ENCODE measurements at places on chromosomes 3 and 15.

DNA sequence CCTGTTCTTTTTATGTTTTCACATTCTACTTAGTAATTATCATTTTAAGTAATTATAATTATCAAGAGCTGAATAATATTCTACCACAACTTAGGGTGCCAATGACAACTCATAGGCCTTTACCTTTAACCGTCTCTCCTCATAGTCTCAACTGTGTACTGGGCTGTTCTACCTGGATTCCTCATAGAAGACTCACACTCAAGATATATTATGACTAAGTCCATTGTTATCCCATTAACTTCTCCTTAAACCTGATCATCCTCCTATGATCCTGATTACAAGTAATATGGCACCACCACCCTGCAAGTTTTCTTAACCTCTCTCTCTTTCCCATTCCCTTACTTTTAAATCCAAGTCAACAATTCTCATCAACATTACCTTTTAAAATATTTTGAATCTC, 285.9 kb upstream of the VEPH1 start:
- peak; percentile 81 for DNase-seq

DNA sequence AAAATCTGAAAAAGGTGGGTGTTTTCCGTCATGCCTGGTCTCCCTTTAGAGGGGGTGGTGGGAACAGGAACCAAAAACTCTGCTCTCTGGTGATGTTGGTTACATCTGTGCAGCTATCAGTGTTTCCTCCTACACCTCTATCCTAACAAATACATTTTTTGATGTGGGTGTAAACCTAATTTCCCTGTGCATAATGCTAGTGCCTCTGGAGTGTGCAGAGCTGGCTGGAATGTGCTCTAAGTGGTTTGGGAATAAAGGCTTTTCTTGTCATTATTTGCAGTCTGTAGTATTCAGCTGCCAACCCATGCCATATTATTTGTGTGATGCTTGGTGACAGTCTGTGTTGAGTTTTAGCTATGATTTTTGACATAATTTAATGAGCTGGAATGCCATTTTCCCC, 547.6 kb downstream of the NLGN1 start:
- no peak for DNase-seq

DNA sequence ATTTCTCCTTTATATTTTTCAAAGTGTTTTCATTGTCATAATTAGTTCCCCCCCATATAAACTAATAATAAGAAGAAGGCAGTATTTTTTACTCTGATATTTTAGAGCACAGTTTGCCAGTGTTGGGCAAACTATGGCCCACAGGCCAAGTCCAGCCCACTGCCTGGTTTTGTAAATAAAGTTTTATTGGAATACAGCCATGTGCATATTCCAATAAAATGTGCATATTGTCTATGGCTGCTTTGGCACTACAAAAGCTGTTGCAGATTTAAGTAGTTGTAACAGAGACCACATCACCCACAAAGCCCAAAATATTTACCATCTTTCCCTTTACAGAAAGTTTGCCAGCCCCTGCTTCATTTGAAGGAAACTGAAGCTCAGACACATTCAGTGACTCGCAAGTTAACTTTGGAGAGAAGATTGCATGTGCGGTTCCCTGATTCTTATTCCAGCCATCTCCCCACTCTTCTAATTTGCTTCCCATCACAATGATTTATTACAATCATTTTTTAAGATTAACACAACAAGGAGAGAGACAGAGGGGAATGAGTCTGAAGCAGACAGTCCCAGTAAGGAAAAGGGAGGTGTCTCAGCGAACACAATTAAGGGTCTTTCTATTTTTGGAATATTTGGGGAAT, 48.9 kb downstream of the RFTN1 start:
- no peak for DNase-seq

DNA sequence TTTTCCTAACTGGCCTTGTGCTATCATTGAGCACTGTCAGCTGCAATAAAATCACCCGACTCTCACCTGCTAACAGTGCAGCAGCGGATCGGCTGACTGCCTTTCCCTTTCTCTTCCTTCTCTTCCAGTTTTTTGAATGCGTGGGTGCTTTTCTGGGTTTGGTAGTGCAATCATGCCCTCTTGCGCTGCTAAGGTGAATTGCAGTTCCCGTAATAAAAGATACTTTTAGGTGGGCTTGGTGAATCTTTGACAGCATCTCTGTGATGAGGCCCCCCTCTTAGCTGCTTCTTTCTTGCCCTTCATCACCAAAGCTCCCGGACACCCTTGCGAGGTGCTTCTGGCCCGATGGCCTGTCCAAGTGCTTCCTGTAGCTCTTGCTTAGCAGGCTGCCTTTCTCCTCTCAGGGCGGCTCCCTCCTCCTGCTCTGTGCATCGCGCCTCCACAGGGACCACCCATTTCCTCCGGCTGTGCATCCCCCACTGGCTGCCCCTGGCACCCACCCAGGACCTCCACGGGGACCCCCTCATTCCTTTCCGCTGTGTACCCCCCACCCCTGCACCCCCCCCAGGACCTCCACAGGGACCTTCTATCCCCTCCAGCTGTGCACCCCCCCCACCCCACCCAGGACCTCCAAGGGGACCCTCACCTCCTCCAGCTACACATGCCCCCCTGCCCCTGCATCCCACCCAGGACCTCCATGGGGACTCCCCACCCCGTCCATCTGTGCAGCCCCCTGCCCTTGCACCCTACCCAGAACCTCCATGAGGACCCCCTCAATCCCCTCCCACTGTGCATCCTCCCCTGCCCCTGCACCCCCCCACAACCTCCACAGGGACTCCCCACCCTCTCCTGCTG, 50.8 kb upstream of the RPL32 start:
- peak; percentile 48 for DNase-seq

- DNase-seq: no peak
These were observed 42.5 kb downstream of the RAB7A start for GRCh38 chr3:128768471-128768870.

- DNase-seq: no peak
These were observed 55.4 kb downstream of the AGBL1 start for GRCh38 chr15:86135041-86135440.

GRCh38 chr3:16229681-16230080, 35.1 kb downstream of the DPH3 start:
- DNase-seq: no peak

DNA sequence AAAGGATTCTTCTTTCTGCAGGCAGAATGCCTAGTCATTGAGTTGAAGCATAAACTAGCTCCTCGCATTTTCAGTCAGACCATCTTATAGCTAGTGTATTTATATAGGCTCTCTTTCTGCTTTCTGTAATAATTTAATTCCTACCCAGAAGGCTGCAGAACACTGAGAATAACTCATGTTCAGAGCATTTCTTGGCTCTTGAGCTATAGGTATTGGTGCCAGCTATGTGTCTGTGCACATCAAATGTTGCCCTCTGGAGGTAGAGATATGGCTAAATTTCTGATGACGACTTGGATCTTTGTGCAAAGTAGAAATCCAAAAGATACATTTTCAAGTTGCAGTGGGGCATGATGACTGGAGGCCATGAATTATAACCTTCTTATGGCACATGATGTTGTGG, 336.2 kb upstream of the TPM1 start:
- no peak for DNase-seq

- peak; percentile 61 for DNase-seq
These were observed at the start of gene ABHD14A for GRCh38 chr3:51974963-51975851. Gene ABHD14A, plus strand, starts transcription at chr3:51975064. Its CDS starts 72 bp downstream, at chr3:51975136.

- no peak for DNase-seq
These were observed 104.5 kb downstream of the LSAMP start for GRCh38 chr3:116340680-116341216.

DNA sequence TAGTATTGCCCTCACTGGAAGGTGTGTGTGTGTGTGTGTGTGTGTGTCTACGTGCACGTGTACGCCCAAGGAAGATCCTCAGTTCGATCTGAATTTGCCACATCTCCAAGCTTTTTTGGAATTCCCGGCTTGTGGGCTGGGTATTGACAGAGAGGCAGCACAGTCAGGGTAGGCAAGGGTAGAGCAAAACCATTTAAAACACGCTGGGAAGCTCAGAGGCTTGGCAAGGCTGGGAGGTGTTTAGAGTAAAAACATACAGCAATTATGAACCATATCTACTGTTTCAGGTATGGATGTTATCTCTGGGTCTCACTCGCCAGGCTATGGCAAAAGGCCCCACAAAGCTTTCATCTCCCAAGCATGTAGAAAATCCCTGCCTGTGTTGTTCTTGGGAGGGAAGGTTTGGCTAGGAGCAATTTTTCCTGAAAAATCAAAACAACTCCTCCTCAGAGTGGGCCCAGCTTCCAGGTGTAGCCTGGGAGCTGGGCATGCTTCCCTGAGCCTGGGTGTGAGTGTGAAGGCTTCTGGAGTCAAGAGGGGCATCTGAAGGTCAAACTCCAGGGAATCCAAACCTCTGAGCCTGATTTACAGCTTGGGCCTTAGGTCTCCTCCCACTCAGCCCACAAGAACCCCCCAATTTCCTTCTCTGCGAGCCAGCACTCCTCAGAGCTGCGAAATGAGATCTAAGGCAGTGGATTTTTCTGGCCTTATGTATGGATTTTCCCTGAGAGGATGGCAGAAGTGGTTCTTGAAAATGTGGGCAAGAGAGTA, 244.8 kb upstream of the TPRG1 start:
- no peak for DNase-seq

DNA sequence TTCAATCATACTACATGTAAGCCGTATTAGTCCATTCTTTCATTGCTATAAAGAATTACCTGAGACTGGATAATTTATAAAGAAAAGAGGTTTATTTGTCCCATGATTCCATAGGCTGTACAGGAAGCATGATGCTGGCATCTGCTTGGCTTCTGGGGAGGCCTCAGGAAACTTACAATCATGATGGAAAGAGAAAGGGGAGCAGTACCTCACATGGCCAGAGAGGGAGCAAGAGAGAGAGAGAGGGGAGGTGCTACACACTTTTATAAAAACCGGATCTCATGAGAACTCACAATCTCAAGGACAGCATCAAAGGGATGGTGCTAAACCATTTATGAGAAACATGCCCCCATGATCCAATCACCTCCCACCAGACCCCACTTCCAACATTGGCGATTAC, 14.3 kb upstream of the CLASP2 start:
- DNase-seq: no peak

DNA sequence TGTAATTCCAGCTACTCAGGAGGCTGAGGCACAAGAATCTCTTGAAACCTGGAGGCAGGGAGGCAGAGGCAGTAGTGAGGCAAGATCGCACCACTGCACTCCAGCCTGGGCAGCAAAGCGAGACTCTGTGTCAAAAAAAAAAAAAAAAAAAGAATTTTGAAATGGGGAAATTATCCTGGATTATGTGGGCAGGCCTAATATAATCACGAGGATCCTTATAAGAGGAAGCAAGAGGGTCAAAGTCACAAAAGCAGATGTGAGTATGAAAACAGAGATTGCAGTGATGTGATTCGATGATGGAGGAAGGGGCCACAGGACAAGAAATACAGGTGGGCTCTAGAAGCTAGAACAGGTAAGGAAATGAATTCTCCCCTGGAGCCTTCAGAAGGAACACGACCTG, 159.6 kb downstream of the LEKR1 start:
- no peak for DNase-seq

- no peak for DNase-seq
These were observed 64.4 kb upstream of the ETV5 start for GRCh38 chr3:186173224-186173815.

- DNase-seq: no peak
These were observed 23.9 kb upstream of the SLC12A8 start for GRCh38 chr3:125236331-125236903.

DNA sequence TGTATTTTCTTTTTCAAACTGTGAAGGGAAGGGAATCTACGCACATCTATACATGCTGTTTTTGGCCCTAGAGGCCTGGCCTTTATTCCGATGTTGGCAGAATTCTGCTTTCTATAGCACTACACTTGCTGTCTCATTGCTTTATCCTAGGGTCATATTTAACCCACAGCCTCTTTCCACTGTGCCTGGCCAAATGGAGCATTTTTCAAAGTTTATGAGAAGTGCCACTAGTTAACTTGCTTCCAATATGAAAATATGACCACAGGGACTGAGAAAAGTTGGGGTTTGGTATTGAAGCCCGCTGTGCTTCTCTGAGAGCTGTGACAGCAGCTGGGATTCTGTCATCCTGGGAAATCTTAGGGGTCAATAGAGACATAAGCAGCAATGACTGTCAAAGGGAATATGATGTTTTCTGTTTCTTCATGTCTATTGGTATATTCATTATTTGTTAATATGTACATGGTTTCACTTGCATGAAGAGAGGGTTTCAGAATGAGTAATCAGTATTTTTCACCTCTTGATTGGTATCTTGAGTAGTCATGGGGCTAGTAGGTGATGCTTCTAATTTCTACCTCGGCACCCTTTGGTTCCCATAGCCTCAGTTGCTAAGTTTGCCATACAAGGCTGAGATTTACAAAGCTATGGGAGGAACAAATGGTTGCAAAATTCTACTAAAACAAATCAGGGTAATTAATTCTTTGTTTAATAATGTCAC, 275.8 kb upstream of the RBMS3 start:
- DNase-seq: no peak

DNA sequence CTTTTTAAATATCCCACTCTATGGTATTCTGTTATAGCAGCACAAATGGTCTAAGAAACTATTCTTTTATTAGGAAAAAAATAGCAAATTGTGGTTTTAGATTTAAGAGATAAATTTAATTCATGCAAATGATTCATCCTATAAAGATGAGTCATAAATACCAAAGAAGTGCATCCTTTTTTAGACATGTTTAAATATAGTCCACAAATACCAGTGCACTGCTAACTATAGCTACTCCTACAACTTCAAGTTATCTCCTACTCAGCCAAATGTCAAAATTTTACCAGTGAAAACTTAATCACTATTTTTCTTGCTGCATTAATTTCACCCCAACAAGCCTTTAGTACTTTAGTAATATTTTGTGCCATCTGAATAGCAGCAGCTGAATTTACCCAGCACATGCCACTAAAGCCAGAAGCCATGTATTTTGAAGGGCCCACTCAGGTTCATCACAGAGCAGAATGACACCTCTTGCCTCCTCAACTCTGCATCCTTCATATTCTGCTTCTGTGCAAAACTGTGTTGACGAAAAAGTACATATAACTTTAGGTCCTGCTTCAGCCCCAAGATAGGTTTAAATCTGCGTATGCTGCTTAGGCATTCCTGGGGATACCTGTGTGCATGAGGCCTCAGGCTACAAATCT, 24.9 kb downstream of the CX3CR1 start:
- DNase-seq: peak; percentile 32

- DNase-seq: no peak
These were observed 8.8 kb upstream of the BCHE start for GRCh38 chr3:165846056-165846455.
